Hematopoietic multipotent progenitor cell treated with erythropoietin and hydrocortisone succinate and interleukin-3 and kit ligand, for 4 days (in vitro differentiated cells): ENCODE measurements at places on chromosomes 2 and 18.
A peak's percentile ranks its signal among the peaks of the same experiment; 100 is the strongest.

- no peak for DNase-seq
These were observed 43.5 kb downstream of the CALCRL start for GRCh38 chr2:187404431-187405110.

DNA sequence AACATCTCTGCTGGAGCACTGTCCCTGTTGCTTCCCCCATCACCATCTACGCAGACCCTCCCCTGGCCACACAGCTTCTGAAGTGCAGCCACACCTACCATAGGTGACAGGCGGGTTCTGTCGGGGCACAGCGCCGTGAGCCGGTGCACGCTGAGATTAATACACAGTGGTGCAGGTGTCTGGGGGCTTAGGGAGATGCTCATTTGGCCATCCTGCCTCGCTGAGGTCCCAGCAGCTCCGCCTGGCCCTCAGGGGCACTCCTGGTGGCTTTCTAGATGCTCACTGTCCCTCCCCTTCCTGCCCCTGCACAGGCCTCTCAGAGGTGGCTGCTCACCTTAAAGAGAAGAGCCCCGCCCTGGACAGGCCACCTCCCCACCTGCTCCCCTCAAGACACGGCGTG, 18.9 kb upstream of the RPL31 start:
- DNase-seq, result no peak

DNA sequence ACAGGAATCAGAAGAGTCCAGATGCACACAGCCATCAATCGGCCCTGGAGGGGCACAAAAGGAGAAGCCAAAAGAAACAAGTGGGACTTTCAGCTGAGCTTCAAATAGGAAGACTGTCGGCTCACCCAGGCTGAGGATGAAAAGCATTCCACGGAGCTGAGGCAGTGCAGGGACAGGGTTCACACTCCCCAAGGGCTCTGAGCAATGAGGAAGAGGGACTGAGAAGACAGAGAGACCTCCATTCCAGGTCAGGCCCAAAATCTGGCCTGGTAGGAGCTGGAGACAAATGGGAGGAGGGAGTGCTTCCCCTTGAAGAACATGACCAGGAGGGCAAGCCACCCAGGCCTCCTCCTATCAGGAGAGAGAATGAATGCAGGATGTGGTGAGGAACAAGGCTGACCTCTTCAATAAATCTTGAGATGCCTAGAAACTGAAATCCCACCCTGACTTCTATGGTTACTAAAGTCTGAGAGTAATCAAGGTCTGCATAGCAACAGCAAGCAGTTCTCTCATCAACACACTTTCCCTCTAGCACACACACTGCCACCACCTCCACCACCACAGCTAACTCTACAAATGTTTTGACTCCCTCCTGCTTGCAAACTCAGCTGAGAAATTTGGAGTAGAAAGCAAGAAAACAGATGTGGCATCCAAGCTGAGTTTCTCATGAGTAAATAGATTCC, 434.4 kb downstream of the TNS1 start:
- no peak for DNase-seq

- no peak for DNase-seq
These were observed 244.7 kb upstream of the MMADHC start for GRCh38 chr2:149832324-149832723.

- no peak for DNase-seq
These were observed 286.6 kb downstream of the MYT1L start for GRCh38 chr2:2044269-2045057.

DNA sequence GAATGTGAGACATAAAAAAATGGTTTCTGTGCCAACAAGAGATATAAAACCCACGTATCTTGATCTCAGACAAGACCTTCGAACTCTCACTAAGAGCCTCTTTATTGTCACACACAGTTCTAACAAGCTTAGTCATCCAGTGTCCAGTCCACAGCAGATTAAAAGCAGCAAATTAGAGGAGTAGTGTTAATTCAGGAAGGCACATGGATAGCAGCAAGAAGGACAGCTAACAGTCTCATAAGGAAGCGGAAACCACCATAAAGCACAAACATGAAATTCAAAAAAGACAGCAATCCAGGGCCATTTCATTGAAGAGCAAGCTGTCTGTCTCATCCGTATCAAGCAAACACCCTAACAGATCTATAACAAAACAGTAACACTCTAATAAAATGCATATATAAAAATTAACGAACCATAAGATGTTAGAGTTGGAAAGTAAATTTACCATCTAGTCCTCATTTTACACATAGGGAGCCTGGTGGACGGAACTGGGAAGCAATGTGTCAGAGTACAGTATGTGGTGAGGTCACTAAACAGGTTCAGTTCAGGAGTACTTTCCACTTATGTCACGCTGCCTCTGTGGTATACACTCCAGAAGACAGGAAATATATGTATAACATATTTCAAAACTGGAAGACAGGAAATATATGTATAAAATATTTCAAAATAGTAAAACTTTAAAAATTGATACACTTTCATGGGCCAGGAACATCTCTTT, 18.3 kb downstream of the AAK1 start:
- peak; percentile 70 for DNase-seq

DNA sequence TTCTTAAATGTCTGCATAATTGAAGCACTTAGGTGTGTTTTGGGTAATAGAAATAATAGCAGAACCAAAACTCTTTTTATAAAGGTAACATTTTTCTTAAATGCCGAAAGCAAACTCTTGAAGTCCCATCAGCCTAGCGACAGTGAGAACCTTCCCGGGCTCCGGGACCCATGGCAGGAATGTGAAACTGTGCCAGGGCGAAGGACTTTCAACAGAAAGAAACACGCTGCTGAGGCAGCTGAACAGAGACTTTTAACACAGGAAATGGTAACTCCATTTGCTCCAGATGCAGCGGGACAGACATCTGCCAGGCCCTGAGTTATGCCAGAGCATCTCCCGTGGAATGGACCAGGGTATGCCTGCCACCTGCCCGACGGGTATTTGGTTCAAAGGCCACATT, 34.3 kb downstream of the SALL3 start:
- no peak for DNase-seq

- DNase-seq, result peak; percentile 30
These were observed 108.1 kb downstream of the MARCO start for GRCh38 chr2:119049968-119050704.

DNA sequence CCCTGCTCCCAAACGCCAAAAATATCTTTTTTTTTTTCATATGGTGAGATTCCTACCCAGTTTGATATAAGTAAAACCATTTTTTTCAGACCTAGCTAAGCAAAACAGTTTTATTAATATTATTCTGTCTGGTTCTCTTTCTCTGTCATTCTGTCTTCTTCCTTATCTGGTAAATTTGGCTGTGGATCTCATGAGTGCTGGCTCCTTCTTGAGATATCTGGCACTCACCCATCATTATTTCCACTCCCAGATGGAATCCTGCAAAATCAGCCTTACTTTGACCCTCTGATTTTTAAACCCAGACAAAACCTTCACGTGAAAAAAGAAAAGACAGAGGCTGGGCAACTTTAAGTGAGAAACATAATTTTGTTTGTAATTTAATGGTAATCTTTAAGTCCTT, 373.6 kb downstream of the NYAP2 start:
- DNase-seq, result no peak

DNA sequence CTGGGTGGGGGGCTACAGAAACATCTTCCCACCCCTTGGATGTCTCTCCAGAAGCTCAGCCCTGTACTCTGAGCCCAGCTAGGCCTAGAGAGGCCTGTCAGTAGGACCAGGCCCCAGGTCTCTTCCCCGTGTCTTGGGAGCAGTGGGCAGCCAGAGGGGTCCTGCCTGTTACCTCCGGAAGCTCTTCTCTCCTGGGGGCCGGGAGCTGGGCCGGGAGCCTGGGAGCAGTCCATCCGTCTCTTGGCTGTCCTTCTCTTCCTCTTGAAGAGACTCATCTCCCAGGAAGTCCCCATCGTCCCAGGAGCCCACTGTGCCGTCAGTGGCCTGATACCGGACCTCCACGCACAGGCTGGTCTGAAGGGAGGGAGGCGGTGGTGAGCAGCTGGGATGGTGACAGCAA, 38.3 kb upstream of the OTOF start:
- DNase-seq, result no peak

DNA sequence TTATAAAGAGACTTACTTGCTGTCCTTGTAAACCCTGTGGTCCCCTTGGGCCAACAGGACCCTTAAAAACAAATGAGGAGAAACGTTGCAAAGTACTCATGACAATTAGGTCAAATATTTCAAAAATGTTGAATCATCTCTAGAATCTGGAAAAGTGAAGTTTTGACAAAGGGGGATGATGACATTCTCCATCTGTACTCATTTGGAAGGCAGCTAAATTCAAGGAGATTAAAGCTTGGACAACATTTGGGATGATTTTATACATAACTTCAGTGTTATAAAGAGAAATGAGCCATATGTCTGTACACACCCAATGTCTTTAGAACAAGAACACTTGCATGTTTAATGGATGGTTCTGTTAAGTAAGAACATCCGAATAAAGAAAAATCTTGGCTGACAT, 92.9 kb downstream of the COL5A2 start:
- no peak for DNase-seq

- DNase-seq, result no peak
These were observed 2.7 kb downstream of the COPS9 start for GRCh38 chr2:240133401-240133800.

DNA sequence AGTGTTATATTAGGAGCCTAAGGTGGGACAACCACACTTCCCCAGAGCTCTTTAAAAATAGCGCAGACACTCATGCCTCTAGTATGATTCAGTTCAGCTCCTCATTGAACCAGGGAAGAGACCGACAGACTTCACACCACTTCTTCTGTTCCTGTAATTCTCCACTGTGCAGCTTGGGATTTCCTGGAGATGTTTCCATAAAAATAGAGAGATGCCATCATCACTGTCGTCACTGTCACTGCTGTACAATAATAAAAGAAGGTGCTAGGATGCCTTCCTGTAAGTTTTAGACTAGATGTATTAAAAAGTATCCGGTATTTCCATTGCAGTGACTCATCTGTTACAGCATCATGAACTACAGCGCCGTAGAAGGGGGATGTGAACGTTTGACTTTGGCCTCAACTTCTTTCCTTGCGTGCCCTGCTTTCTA, 110.9 kb downstream of the FAM210A start:
- DNase-seq, result no peak

DNA sequence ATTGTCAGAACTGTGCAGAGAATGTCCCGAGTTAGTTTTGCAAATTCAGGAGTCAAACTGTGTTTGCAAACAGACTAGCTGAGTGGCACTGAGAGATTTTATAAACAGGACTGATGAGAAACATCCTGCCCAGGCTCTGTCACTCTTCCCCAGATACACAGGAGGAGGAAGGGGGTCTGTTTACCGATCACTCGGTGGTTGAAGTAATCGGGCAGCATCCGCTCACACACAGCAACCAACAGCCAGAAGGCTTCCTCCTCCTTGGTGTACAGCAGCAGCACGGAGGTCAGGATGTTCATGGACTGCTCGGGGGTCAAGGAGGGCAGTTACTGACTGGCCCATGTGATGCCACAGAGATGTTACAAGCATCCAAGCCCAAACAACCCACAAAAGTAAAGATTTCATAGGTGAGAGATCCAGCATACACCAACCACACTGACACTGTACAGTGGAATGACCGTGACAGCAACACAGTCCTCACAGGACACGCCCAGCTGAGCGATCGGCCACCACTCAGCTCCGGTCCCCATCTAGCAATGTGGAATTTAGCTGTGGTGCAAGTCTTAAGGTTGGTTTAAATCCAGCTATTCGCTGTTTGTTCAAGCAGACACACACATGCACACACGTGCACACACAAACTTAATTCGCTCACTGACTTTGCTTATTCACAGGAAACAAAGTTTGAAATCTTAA, 30.1 kb downstream of the RPL31 start:
- DNase-seq, result no peak
